ENCODE measurements at places on chromosomes 4 and X.

GRCh38 chr4:3510481-3510880 is 21.7 kb downstream of the LRPAP1 start:
- no peak for DNase-seq

DNA sequence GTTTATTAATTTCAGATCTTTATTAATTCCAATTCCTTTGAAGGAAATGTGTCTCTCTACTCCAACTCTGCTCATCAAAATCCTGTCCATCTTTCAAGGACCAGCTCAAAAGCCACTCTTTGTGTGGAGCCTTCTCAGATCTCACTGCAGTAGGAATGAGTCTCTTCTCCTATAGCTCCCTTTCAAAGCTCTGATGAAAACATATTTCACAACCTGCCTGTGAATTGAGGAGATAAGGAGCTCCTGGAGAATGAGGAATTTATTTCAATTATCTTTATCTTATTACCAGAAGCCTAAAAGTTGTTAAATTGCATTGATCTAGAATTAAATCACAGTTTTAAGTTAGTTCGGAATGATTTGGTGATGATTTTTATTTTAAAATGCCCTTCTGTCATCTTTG is 92.6 kb upstream of the TRPC3 start:
- no peak for DNase-seq

DNA sequence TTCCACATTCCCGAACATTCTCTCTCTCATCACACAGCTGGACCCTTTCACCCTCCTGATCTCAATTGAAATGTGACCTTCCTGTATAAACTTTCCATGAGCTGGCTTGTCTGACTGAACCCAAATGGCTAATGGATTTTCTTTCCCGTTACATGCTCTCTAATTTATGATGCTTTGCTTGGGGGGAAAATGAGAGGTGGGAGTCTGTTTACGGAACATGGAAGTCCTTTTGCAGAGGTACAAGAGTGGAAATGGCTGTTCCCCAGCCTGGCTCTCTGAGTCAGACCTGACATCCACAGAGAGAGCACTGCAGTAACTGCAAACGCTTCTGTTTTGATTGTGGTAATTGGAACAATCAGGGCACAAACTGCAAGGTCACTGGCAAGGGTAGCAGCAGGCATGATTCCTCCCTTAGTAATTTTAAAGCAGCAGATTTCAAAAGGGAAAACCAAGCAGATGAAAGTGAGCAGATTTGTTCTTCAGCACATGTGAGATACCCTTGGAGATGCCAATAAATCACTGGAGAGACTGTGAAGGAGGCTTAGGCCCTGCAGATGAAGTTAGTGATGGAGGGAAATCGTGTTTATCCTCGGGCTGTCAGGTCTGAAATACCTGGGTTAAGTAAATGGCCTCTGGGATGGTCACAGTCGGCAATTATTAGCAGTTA is 83.9 kb downstream of the SNCA start:
- DNase-seq: no peak

GRCh38 chr4:8410641-8411271 is 29.8 kb downstream of the ACOX3 start:
- no peak for DNase-seq

- no peak for DNase-seq
Measured at GRCh38 chrX:11426712-11427452, 133.7 kb downstream of the AMELX start.

DNA sequence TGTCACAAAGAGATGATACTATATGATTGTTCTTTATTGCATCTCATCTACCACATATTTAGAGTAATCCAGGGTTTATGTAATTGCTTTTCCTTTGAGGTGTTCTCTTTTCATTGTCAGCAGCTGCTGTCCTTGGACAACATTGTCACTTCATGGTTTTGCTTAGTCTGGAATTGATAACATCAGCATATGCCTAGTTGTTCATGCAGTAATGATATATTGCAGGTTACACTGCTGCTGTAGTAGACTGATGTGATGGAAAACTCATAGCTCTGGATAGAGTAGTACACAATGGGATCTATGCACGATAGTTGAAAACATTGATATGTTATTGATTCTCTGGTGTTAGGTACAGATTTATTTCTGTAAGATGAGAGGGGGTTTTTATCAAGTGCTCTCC is 13.7 kb downstream of the NEIL3 start:
- DNase-seq: no peak

GRCh38 chr4:41256131-41256739 is 493 bp upstream of the UCHL1 start:
- no peak for DNase-seq

DNA sequence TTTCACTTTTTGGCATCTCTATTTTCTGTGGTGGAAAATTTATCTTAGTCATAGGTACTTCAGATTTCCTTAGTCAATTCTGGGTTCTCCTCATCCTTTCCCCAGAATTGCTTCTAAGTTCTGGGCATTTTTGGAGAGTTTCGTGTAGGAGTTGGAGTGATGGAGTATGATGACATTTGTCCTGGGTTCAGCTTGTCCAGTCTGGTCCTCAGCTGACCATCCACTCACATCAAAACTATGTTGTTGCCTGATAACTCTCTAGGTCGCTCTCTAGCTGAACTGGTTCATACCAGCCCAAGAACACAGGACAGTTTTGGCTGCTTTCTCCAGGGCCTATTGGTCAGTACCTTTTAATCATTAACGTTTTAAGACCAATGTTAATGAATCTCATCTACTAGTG is 13.2 kb downstream of the PTTG2 start:
- no peak for DNase-seq

DNA sequence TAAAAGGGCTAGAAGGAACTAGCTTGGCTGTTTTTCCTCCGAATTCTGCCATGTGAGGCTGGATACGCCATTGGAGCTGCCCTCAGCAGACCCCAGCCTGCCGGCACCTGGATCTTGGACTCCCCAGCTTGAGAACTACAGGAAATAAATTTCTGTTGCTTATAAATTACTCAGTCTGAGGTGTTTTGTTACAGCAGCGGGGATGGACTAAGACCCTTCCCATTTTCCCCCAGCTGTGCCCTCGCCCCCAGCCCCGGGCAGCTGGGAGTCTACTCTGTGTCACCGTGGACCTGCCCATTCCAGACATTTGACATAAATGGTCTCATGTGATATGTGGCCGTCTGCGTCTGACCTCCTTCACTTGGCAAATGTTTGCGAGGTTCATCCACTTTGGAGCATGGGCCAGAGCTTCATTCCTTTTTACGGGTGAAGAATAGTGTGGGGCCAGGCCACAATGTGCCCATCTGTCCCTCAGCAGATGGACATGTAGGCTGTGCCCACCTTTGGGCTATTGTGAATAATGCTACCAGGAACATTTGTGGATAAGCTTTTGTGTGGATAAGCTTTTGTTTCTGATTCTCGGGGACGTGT is 30.7 kb upstream of the SPON2 start:
- no peak for DNase-seq

DNA sequence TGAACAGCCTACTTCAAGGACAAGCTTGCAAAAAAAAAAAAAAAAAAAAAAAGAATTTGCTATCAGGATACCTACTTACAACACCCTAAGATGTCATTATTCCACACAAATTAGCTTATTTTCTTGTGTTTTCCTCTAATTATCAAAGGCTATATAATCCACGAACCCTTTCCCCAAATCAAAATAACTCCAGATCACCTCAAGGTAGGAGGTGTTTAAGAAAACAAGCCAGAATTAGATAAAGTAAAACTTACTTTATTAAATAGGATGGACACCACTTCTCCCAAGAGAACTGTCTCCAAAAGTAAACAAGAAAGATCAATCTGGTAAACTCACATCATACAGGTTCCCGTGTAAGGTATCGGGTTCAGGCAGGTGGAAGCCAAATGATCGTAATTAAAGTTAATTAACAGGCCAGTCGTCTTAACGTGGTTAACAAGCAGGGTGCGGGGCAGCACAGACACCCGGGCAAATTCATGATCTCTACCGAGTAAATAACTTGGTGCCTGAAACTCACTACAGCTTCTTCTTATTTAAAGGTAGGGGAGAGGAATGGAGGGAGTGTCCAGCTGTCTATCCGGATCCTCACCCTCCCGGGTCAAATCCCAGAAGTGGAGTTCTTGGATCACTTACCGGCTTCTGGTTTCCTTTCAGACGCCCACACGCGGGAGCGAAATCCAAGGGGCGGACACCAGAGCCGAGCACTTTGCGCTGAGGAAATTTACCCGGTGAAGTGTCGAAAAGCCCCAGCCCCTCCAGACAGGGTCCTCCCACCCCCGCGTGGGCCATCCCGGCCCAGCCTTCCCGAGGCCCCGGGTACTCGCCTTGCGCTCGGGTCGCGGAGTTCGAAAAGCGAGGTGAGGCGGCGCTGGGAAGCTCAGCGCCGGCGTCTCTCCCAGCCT is 708 bp downstream of the ARAP2 start:
- DNase-seq: peak; percentile 45

DNA sequence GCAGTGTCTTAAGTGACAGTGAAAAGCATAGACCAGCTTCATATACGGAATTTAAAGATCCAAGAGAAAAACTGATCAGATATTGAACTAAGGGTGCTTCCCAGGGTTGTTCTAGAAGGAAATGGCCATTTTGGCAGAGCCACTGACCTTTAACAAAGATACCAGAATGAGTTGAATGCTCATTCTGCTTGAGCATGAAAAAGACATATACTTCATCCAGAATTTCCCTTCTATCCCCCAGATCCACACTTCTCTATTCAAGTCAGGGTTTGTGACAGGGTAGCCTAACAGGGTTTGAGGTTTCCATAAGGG is 45.6 kb upstream of the FAM9C start:
- DNase-seq: no peak

DNA sequence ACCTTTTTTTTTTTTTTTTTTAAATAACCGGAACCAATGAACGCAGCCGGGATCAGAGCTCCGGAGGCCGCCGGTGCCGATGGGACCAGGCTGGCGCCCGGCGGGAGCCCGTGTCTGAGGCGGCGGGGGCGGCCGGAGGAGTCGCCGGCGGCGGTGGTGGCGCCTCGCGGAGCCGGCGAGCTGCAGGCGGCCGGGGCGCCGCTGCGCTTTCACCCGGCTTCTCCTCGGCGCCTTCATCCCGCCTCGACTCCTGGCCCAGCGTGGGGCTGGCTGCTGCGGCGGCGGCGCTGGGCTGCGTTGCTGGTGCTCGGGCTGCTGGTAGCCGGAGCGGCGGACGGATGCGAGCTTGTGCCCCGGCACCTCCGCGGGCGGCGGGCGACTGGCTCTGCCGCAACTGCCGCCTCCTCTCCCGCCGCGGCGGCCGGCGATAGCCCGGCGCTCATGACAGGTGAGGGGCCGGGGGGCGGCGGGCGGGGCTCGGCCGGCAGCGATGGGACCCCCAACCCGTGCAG is 337 bp downstream of the STIM2 start:
- peak; percentile 51 for DNase-seq
